ENCODE measurements at places on chromosomes 2 and 18. TPM values are rescaled to one million over a fixed set of nuclear protein-coding genes. Genes with fewer than 3 reads are reported as not detected.

DNA sequence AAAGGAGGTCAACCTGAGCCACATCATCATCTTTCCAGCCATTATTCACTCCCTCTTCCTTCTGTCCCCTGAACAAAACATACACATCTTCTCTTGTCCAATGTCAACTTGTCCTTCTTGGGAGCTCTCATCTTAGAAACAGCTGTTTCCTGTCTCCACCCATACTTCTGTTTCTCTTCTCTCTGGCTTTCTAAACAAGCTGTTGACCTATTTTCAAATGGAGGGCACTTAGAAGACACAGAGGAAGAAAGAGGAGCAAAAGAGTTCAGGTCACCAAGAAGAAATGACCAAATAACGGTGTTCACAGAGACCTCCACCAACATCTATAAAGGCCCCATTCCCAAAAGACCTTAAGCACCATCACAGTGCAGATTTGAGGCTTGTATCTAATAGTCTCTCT is 355.9 kb upstream of the HNRNPA3 start:
- H3K27me3 ChIP-seq = peaks cover 8% of the 10 kb centered on the region
- no peak overlapping the region for H3K27ac ChIP-seq
- no peak overlapping the region for H3K4me3 ChIP-seq
- H3K4me1 ChIP-seq = no peaks in the 10 kb centered on the region

DNA sequence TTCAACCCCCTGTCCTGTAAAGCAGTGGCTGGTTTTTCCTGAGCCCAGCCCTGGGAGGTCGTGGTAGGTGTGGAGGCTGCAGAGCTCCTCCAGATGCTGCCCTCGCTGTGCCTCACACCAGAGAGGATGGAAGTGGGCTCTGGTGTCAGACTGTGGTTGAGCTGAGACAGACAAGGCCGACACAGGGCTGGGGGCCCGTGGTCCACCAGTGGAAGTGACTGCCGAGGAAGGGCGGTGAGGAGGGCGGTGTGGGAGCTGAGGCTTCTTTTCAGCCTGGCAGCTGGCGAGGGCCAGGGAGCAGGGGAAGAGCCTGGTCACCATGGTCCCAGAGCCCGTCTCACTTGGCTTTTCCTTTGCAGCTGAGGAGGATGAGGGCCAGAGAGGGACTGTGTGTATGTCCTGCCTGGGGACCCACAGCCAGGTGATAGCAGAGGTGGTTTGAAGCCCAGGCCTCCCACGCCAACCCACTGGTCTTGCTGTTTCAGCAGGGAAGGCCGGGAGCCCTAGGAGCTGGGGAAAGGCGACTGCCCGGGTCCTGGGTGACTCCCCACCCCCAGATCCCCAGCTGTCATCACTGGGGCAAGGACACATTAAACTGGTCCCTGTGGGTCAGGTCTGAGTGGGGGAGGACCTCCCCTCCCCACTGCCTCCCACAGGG is 8.5 kb downstream of the SFTPB start:
- peaks cover 5% of the 10 kb centered on the region for H3K36me3 ChIP-seq
- no peak for DNase-seq
- H3K4me1 ChIP-seq = no peaks in the 10 kb centered on the region
- H3K4me3 ChIP-seq = no peak overlapping the region
- H3K27ac ChIP-seq = no peak overlapping the region
- no peaks in the 10 kb centered on the region for H3K27me3 ChIP-seq

DNA sequence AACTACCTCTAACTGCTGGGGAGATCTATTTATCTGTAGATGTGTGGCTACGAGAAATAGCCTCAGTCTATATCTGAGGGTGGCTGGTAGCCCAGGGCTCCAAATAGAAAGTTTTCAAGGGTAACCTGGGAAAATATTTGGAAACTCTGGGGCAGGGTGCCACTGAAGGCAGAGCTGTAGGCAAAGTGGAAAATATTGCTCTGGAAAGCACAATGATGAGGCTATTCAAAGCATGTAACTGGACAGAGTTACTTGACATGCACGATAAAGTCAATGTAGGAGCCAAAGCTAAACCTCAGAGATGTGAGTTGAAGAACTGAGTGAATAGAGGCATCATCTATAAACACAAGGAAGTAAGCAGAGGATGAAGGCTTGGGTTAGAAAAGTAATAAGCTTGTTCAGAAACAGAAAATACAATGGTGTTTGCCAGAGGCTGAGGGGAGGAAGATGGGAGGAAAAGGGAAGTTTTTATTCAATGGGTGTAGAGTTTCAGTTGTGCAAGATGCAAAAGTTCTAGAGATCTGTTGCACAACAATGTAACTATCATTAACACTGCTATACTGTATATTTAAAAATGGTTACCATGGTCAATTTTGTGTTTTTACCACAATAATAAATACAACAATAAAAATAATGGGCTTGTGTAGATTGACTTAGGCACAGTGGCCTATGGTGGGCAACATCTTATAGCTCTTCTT is 171.6 kb downstream of the MBD2 start:
- no peaks in the 10 kb centered on the region for H3K27me3 ChIP-seq
- DNase-seq = no peak
- no peaks in the 10 kb centered on the region for H3K4me1 ChIP-seq

GRCh38 chr2:168962636-168963035 is 61.5 kb downstream of the G6PC2 start:
- H3K36me3 ChIP-seq = no peaks in the 10 kb centered on the region
- no peak for DNase-seq
- H3K27me3 ChIP-seq = peaks cover 3% of the 10 kb centered on the region
- H3K27ac ChIP-seq = no peak overlapping the region
- no peak overlapping the region for H3K4me3 ChIP-seq

GRCh38 chr18:50161597-50162205 is 33.2 kb downstream of the MYO5B start:
- no peak overlapping the region for H3K4me3 ChIP-seq
- H3K27me3 ChIP-seq = no peaks in the 10 kb centered on the region
- H3K36me3 ChIP-seq = no peaks in the 10 kb centered on the region
- no peaks in the 10 kb centered on the region for H3K4me1 ChIP-seq

GRCh38 chr2:9708683-9709538 is 78.1 kb upstream of the YWHAQ start:
- H3K4me3 ChIP-seq = no peak overlapping the region
- peaks cover 33% of the 10 kb centered on the region for H3K4me1 ChIP-seq
- no peaks in the 10 kb centered on the region for H3K27me3 ChIP-seq
- H3K27ac ChIP-seq = peak overlapping the region; percentile 70
- no peaks in the 10 kb centered on the region for H3K36me3 ChIP-seq

The SAG gene
- not detected for polyA plus RNA-seq

DNA sequence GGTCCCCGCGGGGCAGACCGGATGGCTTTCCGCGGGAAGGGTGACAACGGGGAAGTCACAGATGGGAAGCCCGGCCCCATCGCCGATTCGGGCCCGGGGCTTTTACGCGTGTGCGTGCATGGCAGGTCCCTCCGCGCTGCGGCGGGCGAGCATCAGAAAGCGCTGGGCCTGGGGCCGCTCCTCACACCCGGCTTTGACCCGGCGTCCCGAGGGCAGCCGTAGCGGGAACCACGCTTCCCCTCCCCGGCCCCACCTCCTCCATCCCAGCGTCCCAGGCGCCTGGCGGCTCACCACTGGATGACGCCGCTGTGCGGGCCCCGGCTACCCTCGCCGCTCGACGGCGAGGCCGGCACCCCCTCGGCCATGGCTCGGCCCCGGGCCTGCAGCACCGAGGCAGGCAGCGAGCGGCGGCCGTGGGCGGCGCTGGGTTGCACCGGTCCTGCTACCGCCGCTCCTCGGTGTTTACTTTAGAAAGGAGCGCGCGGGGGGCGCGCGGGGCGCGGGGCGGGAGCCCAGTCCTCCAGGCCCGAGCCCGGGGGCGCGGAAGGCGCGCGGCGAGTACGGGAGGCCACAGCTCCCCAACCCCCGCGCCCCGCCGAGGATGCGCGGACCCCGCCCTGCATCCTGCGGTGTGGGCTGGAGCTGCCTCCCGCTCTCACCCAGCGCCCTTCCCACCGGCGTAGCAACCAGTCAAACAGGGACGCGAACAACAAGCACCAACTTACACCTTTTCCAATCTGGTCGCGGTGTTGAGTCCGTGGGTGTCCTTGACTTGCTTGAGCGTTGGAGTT is 806 bp downstream of the RFX8 start:
- H3K27ac ChIP-seq = peak overlapping the region; percentile 2
- H3K27me3 ChIP-seq = no peaks in the 10 kb centered on the region
- peaks cover 14% of the 10 kb centered on the region for H3K4me1 ChIP-seq
- H3K36me3 ChIP-seq = no peaks in the 10 kb centered on the region
- peak overlapping the region; percentile 84 for H3K4me3 ChIP-seq
- peak; percentile 10 for DNase-seq

The PLEKHH2 gene
- polyA plus RNA-seq = 0.20 TPM

GRCh38 chr18:3062798-3063680 is 50.1 kb upstream of the LPIN2 start:
- peak overlapping the region; percentile 93 for H3K27ac ChIP-seq
- no peaks in the 10 kb centered on the region for H3K27me3 ChIP-seq
- DNase-seq = peak; percentile 40
- H3K4me1 ChIP-seq = peaks cover 52% of the 10 kb centered on the region
- no peaks in the 10 kb centered on the region for H3K36me3 ChIP-seq
- peak overlapping the region; percentile 65 for H3K4me3 ChIP-seq

DNA sequence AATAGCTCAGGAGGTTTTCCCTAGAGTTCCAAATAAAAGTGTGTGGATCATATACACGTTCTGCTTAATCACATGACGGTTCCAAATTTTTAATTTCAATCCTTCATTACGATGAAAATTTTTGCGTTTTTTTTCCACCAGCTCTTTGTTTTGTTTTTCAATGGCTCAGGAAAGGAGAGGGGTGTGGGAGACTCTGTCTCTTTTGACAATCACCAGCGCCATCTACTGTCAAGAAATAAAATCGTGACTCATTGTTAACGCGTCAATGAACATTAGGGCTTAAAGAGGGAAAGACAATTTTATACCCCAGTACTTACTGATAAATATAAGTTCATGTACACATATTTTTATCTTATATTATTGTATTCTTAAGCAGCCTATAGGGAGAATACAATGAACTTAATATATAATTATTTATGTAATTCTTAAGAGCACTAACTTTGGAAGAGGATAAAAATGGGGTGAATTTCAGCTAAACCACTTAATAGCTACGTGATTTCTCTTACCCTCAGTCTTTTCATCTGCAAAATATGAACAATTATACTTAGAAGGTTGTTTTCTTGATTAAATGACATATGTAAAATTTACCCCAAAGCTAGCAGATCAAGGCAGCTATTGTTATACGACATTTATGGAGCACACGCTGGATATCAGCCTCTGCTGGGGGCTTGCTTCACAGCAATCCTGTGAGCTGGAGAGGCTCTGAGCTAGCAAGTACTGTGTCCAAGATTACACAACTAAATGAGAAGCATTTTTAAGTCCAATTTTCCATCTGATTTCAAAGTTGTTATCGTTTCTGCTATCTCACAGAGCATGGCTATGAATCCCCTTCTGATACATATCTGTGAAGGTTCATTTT is 47.4 kb upstream of the RMDN2 start:
- no peak overlapping the region for H3K4me3 ChIP-seq
- no peaks in the 10 kb centered on the region for H3K36me3 ChIP-seq
- H3K27me3 ChIP-seq = peaks cover 10% of the 10 kb centered on the region
- peaks cover 4% of the 10 kb centered on the region for H3K4me1 ChIP-seq
- no peak for DNase-seq

GRCh38 chr2:221019668-221020067 is 552.4 kb downstream of the EPHA4 start:
- no peaks in the 10 kb centered on the region for H3K27me3 ChIP-seq
- H3K4me1 ChIP-seq = no peaks in the 10 kb centered on the region
- H3K27ac ChIP-seq = no peak overlapping the region
- no peak for DNase-seq
- H3K36me3 ChIP-seq = no peaks in the 10 kb centered on the region

GRCh38 chr2:195652911-195653310 is 4.1 kb upstream of the SLC39A10 start:
- H3K36me3 ChIP-seq = no peaks in the 10 kb centered on the region
- peaks cover 6% of the 10 kb centered on the region for H3K4me1 ChIP-seq
- H3K27ac ChIP-seq = no peak overlapping the region
- no peak overlapping the region for H3K4me3 ChIP-seq

GRCh38 chr18:55109818-55110414 is 150.7 kb upstream of the CCDC68 start:
- no peaks in the 10 kb centered on the region for H3K36me3 ChIP-seq
- H3K4me1 ChIP-seq = no peaks in the 10 kb centered on the region
- no peak overlapping the region for H3K27ac ChIP-seq
- H3K27me3 ChIP-seq = no peaks in the 10 kb centered on the region

GRCh38 chr2:131055169-131056065 is 37.8 kb downstream of the FAM168B start:
- H3K27ac ChIP-seq = no peak overlapping the region
- no peaks in the 10 kb centered on the region for H3K4me1 ChIP-seq
- no peaks in the 10 kb centered on the region for H3K27me3 ChIP-seq
- DNase-seq = no peak

- peak overlapping the region; percentile 72 for H3K4me3 ChIP-seq
- H3K27ac ChIP-seq = peak overlapping the region; percentile 52
- DNase-seq = no peak
- peaks cover 33% of the 10 kb centered on the region for H3K4me1 ChIP-seq
- no peaks in the 10 kb centered on the region for H3K27me3 ChIP-seq
These were observed 11.5 kb downstream of the CD226 start for GRCh38 chr18:69936191-69936558.

GRCh38 chr2:46915811-46916630 is 415 bp upstream of the MCFD2 start:
- no peaks in the 10 kb centered on the region for H3K27me3 ChIP-seq
- no peaks in the 10 kb centered on the region for H3K36me3 ChIP-seq
- peak overlapping the region; percentile 99 for H3K4me3 ChIP-seq
- H3K27ac ChIP-seq = peak overlapping the region; percentile 91
- H3K4me1 ChIP-seq = peaks cover 36% of the 10 kb centered on the region
- DNase-seq = peak; percentile 83

DNA sequence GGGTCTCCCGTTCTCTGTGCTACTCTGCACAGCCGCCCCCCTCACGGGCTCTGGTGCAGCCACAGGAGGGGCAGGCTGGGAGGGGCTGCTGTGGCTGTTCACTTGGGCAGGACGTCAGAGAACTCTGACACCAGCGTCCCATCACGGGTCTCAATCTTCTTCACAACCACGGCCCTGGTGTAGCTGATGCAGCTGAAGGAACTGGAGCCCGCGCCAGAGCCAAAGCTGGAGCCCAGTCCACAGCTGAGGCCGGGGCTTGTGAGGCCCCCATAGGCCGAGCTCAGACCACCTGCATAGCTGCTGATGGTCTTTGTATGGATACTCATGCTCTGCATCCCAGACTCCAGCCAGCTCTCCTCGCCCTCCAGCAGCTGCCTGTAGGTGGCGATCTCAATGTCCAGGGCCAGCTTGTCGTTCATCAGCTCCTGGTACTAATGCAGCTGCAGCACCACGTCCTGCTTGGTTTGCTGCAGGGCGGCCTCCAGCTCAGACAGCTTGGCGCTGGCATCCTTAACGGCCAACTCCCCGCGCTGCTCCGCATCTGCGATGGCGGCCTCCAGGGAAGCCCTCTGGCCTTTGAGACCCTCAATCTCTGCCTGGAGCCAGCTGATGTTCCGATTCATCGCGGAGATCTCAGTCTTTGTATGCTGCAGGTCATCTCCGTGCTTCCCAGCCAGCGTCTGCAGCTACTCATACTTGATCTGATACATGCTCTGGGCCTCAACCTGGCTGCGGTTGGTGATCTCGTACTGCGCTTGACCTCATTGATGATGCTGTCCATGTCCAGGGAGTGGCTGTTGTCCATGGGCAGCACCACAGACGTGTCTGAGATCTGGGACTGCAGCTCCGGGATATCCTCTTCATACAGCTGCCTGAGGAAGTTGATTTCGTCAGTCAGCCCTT is 7.4 kb upstream of the DUSP19 start:
- no peak overlapping the region for H3K4me3 ChIP-seq
- no peak for DNase-seq
- peaks cover 5% of the 10 kb centered on the region for H3K27me3 ChIP-seq

- no peaks in the 10 kb centered on the region for H3K27me3 ChIP-seq
- no peak overlapping the region for H3K27ac ChIP-seq
These were observed 330.1 kb downstream of the CMPK2 start for GRCh38 chr2:6535572-6535971.

- no peak for DNase-seq
- no peaks in the 10 kb centered on the region for H3K36me3 ChIP-seq
- H3K27ac ChIP-seq = no peak overlapping the region
- no peaks in the 10 kb centered on the region for H3K4me1 ChIP-seq
These were observed 82.1 kb downstream of the ETAA1 start for GRCh38 chr2:67479261-67479660.

All from CD4-positive, CD25-positive, alpha-beta regulatory T cell (primary cell).